Heart right ventricle (tissue), 16 donors: ENCODE measurements at places on chromosomes 16 and 17. TPM values are rescaled to one million over a fixed set of nuclear protein-coding genes. Genes with fewer than 3 reads are reported as not detected.

- DNase-seq = no peak
Observed at GRCh38 chr16:10536814-10537389, 43.5 kb downstream of the EMP2 start.

DNA sequence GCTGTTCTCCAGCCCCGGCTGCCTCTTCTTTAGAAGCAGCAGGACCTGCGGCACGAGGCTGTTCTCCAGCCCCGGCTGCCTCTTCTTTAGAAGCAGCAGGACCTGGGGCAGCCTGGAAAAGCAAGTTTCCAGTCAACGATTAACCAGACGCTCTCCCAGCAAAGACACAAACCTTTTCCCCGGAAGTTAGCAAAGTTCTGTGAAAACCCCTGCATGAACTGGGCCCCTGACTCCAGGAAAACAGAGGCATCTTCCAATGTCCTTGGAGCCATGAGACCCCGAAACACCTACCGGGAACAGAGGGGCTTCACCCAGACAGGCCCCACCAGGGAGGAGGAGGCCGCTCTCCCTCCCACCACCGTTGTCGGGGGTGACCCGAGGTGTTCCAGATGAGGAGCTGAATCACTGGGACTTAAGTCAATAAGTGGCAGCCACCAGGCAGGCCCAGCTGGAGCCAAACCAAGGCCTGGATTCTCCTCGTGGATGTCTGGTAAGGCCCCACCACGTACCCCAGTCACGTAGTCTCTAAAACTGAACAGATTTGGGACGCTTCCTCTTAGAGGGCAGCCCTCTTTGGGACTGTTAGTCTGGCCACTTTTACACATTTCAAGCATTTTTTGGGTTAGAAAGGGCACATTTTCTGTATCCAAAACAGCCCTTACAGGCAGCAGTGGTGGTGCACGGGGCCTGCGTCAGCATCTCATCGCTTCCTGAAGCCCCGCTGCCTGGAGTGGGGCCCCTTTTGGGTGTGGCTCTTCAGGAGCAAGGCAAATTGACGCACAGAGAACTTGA lies at the start of gene RPH3AL:
Gene RPH3AL, minus strand, starts transcription at position 387 of the 792 bp plus-strand sequence. CDS start 25,264 bp downstream, outside the sequence.
- DNase-seq = peak; percentile 69

DNA sequence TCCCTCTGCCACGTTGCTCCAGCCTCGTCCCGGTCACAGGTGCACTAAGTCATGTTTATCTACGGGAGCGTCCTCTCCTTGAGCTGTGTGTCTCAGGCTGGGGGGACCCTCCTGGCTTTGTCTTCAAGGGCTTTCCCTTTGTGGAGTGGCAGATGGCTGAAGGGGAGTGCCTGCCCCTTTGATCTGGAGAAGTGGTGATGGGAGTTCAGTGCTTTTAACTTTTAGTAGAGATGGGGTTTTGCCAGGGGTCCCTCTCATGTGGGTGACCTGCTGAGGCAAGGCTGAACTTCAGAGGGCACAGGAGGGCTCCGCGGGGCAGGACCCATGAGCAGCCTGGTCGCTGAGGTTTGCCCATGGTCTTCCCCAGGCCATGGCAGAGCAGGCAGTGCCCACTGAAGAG lies 73.1 kb upstream of the CDC42EP4 start:
- DNase-seq = no peak

GRCh38 chr17:75475851-75476250 lies 19.4 kb downstream of the TMEM94 start:
- DNase-seq = no peak

- DNase-seq = no peak
Observed at GRCh38 chr17:75824666-75825065, 19.5 kb downstream of the UNC13D start.

DNA sequence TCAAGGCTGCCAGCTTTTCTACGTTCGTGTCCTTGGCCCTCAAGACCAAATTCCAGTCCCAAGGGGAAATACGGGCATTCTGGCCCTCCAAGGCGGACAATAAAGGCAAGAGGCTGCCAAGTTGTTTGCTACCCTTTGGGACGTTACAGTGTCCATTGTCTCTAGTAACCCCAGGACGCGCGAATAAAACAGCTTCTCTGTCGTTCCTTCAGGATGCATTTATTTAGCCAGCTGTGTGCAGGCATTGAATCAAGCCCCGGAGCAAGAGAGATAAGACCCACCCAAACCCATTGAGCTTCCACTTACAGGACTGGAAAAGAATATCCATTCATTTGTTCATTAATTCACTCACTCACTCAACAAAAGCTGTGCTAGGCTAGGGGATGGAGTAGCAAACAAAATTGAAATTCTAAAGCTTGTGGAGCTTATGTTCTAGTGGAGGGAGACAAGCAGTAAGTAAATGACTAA lies 656 bp downstream of the MRPL58 start:
- no peak for DNase-seq

- DNase-seq = peak; percentile 45
Observed at GRCh38 chr16:12059216-12059769, 82.8 kb downstream of the SNX29 start.

DNA sequence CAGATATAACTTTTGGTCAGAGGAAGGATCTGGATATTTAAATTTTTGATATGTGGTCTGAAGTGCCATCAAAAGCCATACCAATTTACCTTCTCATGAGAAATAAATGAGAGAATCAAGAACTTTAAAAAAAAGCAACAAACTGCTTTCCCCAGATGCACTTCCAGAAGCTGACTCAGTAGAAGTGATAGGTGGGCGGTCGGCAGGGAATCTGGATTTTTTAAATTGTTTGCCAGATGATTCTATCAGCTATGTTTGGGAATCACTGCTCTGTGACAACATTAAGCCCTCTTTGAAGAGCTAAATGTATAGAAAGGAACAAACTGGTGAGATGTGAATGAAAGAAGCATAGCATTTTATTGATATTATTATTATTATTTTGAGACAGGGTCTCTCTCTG lies 19.2 kb downstream of the CDH3 start:
- no peak for DNase-seq

DNA sequence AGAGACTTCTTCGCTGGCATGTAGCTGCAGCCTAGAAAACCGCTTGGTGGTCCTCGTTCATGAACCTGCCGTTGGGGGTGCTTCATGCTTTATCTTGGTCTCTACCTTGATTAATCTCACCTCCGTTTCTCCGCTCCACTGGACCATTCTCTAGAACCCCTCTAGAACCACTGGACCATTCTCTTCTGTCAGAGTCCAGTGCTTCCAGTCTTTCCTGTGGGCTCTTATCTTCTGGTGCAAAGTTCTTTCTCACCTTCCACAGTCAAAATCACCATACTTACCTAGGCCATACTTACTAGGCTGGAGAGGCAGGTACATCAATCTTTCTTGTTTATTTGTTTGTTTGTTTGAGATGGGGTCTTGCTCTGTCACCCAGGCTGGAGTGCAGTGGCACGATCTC lies 71.4 kb downstream of the PITPNC1 start:
- DNase-seq = no peak

DNA sequence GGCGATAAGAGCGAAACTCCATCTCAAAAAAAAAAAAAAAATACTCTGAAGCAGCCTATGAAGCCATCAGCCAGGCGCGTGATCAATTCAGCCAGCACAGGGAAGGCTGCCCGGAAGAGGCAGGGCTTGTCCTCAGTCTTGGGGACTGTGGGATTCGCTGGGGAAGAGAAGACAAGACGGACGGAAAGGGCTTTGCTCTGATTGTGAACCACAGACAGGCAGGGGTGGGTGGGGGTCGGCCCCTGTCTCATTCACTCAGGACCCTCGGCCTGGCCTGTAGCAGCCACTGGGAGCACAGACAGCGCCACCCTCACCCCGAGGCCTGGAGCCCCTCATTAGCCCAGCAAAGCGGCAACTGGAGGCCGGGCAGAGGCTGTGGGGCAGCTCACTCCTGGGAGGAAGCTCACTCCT lies 37.2 kb downstream of the ABR start:
- DNase-seq = no peak

GRCh38 chr17:60545465-60546191 lies 19.6 kb upstream of the APPBP2 start:
- DNase-seq = no peak

GRCh38 chr16:84117494-84117843 lies 727 bp upstream of the MBTPS1 start:
- DNase-seq = no peak

DNA sequence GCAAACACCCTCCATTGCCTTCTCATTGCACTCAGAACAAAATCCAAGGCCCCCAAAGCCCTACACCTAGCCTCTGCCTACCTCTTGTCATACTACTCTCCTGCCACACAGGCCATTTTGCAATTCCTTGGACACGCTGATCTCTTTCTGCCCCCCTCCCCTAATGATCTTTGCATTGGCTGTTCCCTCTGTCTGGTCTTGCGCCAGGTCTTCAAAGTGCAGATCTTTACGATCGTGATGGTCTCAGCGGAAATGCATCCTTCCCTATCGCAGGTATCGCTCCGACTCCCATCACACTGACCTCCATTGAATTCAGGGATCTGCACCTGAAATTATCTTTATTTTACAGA lies 777 bp upstream of the MOSMO start:
- no peak for DNase-seq

DNA sequence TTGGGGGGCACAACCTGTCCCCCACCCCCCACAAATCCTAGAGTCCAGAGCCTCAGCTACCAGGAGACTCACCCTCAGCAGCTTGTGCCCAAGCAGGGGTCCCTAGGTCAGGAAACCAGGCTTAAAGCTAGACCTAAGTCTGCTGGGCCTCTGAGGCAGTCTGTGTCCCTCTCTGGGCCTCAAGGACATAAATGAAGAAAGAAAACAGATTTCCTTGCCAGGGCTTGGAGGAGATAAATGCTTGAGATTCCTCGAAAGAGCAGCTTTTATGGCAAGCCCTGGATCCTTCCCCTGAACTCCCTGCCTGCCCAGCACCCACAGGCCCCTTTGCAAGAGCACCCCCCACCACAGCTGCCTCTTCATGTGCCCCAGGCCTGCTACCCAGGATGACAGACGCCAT lies 3.3 kb downstream of the SRCIN1 start:
- no peak for DNase-seq

DNA sequence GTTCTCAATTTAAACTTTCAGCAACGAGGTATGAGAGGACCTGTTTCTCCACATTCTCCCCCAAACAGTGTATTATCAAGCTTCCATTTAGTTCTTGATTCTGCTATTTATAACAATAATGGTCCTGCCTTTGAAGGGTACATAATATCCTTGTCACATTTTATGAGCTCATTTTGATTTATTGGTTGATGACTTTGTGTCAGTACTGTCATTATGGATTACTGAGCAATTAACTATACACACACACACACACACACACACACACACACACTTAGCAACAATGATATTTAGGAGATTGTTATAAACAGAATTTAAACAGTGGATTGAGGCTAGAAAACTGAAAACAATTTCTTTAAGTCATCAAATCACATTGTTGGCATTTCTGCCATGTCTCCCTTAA lies 7.0 kb downstream of the TMIGD1 start:
- no peak for DNase-seq

Gene C16orf54
- 0.29 TPM for polyA plus RNA-seq

Gene HSD17B2
- polyA plus RNA-seq = not detected

Gene MYO18A
- 61.4 TPM for polyA plus RNA-seq
